ENCODE measurements at places on chromosomes 11 and 22. TPM values are rescaled to one million over a fixed set of nuclear protein-coding genes. Genes with fewer than 3 reads are reported as not detected.
A peak's percentile ranks its signal among the peaks of the same experiment; 100 is the strongest.

GRCh38 chr11:30422447-30423278 lies 99.8 kb downstream of the ARL14EP start:
- no peak for DNase-seq

DNA sequence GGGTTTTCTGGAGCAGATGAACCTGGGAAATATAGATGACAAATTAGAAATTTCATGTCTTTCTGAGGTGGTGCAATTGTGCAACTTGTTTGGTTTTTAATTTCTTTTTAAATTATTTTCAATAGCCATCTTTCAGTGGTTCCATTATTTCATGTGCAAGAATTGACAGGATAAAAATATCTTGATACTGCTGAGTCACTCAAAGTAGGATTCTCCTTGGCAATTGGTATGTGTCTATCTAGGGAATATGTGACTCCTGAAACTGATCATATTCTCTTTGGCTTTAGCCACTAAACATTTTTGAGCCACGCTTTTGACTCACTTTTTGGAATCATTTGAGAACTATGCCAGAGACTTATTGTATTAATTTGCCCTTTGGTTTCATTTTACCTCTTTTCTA lies 331.5 kb downstream of the KCNA4 start:
- no peak for DNase-seq

DNA sequence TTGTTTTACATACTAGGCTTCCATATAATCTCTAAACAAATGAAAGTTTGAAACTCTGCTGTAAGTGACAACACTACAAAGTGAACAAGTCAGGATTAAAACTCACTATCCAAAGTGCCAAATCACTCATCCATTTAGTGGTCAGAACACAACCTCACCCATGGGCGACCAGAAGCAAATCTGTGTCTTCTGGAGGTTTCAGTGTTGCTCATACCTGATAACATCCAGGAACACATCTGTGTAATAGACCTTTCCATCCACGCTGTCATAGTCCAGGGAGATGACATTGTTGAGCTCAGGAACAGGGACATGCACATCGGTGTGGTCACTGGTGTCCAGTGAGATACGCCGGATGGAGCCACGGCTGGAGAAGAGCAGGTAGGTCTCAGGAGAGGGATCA lies 28.5 kb upstream of the CKAP5 start:
- DNase-seq: no peak

- peak; percentile 51 for DNase-seq
These were observed 43.8 kb downstream of the KCNQ1OT1 start for GRCh38 chr11:2655834-2656622.

DNA sequence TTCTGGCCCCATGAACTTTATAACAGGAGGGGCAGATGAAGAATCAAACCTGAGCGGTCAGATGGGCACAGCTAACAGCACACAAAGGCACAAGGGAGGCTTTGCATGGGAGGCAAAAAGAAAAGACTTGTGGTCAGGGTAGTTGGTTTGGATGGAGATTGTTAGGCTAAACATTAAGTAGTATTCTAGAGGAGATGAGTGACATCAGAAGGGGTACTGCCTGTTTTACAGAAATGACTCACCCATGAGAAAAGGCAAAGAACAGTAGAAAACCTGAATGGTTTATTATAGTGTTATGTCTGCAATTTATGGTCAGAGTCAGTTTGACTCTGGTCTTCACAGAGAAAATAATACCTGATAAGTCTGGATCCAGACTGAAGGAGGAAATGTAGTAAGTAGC lies 129.8 kb upstream of the KIRREL3 start:
- DNase-seq: no peak

Gene ZP1
- not detected for total RNA-seq

Gene PGR
- total RNA-seq: not detected

Gene DGCR6
- 3.4 TPM for total RNA-seq

Gene OR52I1
- not detected for total RNA-seq

Measured in PC-3 (cell line).